ENCODE measurements at places on chromosomes 2 and 18.

DNA sequence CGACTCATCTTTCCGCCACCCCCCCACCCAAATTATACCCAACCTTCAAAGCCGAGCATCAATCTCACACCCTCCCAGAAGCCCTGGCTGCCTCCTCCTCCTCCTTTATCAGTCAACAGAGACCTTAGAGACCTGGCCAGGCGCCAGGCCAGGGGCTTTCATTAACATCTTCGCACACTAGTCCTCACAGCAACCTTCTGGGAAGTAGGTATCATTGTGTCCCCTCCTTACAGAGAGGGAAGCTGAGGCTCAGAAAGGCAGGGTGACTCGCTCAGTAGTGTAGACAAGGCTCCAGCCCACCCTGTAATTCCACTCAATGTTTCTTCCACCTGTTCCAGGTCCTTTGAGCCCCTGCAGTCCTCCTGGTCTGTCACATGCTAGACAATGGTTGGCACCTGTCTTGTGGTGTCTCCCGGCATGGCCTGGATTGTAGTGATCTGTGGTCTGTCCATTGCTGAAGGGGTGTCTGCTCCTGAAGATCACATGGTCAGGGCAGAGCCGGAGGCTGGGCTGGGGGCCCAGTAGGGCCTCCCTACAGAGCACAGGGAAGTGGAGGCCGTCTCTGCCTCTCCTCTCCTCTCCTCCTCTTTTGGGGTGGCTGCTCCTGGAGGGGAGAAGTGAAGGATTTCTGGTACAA is 36.0 kb downstream of the KLHL29 start:
- DNase-seq: no peak

DNA sequence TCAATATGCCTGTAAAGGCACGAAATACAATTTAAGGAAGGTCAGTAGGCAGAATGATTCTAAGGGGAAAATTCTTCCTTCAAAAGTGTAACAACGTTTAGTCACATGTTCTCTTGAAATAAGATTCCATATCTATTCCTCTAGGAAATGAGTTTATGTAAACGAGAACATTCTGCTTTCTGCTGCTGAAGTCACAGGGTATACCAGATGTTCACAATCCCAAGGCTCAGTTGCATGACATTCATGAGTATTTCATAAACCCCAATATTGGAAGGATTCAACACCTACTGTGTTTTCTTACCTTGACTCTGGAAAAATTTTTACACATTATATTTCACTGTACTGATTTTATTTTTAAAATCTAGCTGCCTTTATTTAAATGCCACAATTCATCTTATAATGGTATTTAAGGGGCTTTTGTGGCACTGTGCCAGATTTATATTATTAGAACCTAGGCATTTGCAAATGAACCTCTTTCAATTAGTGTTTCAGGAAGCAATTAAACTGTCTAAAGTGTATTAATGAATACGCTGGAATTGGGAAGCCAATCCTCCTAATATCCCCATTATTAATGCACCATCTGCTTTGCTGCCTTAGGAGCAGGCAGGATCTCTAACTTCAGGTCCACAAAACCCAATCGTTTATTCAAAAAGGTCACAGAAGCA is 542.6 kb upstream of the KLHL29 start:
- DNase-seq: no peak

DNA sequence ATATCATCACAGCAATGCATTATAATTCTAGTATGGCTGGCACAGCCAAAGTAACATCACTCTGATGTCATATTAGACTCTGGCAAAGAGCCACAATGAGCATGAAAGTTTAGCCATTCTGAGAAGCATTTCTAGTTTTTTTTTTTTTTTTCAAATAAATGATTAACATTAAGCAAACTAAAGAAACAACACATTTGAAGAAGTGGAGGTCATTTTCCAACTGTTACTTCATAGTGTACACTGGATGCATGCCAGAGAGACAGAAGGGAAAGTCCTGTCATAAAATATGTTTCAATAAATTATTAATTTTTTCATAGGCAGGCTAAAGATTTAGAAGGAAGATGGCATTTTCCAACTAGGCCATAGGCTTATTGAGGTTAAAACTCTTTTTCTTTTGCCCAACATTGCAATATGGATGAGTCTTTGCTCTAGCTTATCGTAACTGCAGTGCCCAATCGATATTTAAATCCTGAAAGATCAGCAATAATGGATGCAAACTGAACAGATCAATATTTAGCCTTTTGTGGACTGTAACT is 1630.4 kb upstream of the ACVR2A start:
- no peak for DNase-seq

- no peak for DNase-seq
Measured at GRCh38 chr18:36298126-36298741, 721 bp downstream of the FHOD3 start.

GRCh38 chr2:73652348-73652747 is 10.1 kb upstream of the NAT8 start:
- DNase-seq: no peak

DNA sequence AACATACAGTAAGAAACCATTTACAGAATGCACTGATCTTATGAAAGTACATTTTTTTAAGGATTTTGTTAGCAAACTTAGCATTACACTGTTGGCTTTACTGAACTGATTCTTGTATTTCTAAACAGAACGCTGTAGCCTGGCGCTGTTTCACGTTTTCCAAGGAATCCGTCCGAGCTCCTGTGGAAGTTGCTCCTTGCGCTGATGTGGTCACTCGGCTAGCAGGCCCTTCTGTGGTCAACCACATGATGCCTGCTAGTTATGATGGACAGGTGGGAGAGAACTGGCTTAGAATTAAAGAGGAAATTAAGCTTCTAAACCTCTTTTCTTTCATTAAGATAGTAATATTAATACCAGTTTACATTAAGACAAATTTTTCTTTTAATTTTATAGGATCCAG is 76.8 kb downstream of the CEP192 start:
- DNase-seq: no peak

- no peak for DNase-seq
Measured at GRCh38 chr2:116747103-116747502, 1067.4 kb upstream of the DDX18 start.

DNA sequence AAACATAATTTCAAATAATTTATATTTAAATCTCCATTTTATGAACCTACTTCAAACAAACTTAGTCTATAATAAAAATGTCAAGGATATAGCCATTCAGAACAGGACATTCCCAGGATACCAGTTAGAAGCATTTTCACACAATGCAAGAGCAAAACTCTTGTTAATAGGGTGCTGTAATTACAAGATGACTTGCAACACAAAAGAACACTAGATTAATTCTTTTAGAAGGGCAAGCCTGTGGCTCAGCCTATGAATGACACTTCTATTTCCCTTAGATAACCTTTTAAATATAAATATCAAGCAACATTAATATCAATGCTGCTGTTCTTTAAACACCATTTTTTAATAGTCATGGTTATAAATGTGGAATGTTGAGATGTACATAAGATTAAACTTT is 157.9 kb upstream of the SCN7A start:
- DNase-seq: no peak

GRCh38 chr2:221779614-221780067 is 207.5 kb upstream of the EPHA4 start:
- no peak for DNase-seq

DNA sequence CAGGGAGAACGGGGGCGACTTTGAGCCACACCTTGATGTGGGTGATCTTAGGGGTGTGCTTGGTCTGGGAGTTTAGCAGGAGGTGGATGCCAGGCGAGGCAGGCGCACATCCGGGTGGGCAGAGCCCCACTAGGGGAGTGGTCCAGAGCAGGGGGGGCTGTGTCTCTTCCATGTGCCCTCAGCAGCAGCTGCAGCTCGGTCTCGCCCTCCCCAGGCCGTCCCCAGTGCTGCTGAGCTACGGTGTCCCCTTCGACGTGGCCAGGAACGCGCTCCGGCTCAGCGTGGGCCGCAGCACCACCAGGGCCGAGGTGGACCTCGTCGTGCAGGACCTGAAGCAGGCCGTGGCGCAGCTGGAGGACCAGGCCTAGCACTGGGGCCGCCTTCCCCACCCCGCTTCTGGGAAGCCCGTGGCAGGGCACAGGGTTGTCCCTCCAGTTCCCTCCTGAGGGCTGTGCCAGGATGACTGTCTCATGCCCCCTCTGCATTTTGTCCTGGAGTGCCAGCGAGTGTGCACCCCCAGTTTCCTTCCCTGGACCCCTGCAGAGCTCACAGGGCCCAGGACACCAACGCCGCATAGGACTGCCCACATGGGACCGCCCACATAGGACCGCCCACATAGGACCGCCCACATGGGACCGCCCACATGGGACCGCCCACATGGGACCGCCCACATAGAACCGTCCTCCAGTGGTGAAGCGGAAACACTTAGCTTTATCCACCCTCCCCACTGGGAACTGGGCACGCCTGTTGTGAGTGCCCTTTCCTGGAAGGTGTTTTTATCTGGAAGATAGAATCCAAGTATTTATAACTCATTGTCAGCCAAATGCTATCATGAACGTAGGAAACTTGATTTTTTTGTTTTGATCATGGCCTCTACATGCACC is 1.9 kb upstream of the ESPNL start:
- DNase-seq: peak; percentile 70

GRCh38 chr2:55478610-55479304 is 40.8 kb upstream of the CFAP36 start:
- DNase-seq: no peak

- no peak for DNase-seq
Measured at GRCh38 chr2:182726473-182726872, 10.4 kb downstream of the DNAJC10 start.

- no peak for DNase-seq
Measured at GRCh38 chr2:17538844-17539554, 1.5 kb upstream of the VSNL1 start.

DNA sequence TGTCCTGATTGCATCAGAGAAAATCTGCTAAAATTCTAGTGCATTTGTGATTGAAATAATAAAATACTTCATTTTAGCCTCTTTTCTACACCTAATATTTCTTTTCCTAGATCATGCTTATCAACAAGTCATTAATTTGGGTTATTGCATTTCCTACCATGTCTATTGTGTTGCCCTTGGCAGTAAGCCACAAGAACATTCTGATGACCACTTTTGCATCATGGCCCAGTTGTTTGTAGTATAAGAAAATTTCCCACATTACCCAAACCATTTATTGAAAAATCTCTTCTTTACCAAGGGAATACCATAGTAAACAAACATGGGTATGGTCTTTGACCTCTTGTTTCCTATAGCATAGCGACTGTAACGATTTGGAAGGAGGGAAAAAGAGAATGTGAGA is 76.3 kb downstream of the R3HDM1 start:
- DNase-seq: no peak

Data from activated effector memory CD4-positive, alpha-beta T cell treated with anti-CD3 and anti-CD28 coated beads, Interleukin-2, amount 50 U/mL, for 16 hours (primary cell).